Effector CD8-positive, alpha-beta T cell (primary cell): ENCODE measurements at places on chromosomes 4 and X.

GRCh38 chr4:25111648-25112196, 48.5 kb downstream of the SEPSECS start:
- no peak for DNase-seq

DNA sequence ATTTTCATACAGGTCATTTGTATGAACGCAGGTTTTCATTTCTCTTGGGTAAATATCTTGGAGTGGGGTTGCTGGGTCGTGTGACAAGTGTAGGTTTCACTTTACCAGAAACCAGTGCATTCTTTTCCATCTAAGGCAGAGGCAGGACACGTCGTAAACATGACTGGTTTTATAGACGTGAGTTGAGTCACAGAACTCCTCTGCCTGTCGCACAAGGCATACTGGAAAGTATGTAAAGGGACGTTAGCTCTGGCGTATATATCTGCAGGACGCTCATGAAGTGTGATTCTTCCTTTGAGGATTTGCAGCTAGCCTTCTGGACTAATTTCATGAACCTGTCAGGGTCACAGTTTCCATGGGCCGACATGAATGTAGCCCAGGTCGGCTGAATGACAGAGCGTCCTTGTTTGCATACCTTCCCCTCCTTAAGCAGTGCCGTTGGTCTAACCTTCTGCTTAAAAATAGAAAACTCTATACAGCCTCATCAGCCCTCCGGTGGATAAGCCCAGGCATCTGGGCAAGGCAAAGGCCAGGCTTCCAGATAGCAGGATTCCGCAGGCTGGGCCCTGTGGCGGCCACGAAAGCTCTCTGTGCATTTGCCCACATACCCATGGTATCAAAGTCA, 106.0 kb downstream of the GPR143 start:
- DNase-seq: no peak

DNA sequence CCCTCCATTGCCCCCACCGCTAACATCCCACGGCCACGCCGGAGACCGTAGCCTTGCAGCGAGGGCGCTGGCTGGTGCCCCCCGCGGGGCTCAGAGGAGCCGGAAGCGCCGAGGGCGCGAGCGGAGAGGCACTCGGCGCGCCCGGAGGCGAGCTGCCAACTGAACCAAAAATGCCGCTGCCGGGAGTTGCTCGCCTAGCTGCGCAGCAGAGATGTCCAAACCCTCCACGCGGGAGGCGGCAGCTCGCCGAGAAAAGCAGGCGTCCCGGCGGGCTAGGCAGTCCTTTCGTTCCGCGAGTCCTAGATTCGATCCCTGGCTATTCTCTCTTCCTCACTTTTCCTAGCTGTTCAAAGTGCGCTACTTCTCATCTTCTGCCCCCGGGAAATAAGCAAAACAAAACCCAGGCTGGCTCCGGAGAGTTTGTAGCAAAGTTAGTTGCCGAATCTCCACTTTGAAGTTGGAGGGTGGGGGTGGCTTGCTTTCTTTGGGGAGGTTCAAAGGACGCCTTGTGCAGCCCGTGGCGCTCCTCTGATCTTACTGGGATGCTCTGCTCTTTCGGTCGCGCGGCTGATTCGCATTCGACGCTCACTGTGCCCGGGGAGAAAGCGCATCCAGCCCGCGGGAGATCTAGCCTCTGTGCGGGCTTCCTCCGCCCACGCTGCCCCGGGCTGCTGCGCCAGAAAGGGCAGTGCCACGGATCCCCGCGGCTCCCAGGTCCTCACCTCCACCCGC, 723 bp downstream of the NKX6-1 start:
- no peak for DNase-seq

DNA sequence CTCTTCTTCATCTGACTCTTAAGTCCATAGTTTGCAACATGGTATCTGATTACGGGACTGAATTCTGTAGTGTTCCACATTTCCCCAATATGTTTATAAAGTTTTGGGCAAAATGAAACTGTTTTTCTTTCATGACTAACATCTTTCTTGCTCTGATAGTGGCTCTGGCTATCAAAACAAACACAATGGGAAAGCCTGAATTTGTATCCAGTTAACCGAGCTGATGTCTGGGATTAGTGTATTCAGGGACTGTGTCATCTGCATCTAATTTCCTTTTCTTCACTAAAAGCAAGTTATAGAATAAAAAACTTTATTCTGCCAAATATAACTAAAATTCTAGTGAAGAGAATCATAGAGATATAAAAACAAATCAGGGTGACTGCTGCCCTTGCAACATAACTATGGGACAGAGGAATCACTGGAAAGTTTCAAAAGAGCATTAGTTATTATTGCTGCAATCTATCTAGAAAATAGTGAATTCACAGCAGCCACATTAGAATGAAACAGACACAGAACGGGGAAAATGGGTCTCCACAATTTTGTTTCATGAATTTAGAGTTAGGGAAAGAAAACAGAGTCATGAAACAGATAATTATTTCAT, 61.3 kb downstream of the ANTXR2 start:
- DNase-seq: no peak

GRCh38 chr4:6275898-6276806, 6.5 kb downstream of the WFS1 start:
- no peak for DNase-seq

DNA sequence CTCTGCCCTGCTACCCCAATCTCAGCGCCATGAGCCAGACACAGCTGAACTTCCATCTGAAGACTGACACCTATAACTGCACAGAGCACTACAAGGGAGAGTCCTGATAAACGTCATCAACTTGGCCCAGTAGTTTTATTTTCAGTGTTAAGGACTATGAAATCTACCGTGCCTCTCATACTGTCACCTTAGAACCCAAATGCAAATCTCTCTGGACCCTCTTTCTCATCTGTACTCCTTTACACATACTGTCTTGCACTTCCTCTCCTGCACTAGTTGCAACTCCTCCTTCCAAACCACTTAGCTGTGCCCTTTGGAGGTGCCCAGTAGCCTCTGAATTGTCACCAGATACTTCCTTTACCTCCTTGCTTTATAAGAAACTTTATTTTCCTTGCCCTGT, 420.2 kb upstream of the CNKSR2 start:
- no peak for DNase-seq

DNA sequence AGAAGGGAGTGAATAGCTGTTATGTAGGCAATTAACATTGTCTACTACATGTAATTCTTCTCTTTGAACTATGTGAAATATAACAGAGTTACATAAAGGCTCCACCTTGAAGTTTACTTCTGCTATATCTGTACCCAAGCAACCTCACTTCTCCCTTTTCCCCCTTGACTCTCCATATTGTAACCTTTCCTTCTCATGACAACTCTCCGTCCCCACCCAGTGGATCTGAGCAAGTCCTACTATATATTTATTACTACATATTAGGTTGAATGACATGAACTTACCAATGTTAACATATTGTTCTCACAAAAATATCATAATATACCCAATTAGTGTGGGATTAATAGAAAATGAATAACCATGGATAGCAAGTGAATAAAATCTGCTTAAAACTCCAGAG, 93.2 kb upstream of the ATP8A1 start:
- no peak for DNase-seq

- no peak for DNase-seq
Observed at GRCh38 chr4:99749445-99750391, 66.9 kb upstream of the DAPP1 start.

- no peak for DNase-seq
Observed at GRCh38 chr4:2472187-2472586, 3.3 kb downstream of the RNF4 start.

GRCh38 chr4:113050837-113051236, 1.4 kb downstream of the ANK2 start:
- DNase-seq: no peak

DNA sequence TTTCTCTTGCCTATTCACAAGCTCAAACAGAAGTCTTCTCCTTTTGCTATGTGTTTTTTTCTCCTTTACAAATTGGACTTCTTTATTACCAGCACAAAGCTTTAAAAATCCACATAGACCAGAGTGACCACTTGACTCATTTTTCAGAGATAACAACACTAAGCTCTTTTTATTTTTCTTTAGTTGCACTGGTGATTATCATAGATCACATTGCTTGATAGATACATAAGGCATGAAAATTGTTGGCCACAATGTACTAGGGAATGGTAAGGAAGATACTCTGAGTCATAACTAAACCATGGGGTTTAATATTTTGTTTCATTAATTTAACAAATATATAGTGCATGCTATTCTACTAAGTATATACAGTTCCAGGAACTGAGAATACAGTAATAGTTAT, 159.0 kb downstream of the GASK1B start:
- DNase-seq: no peak

DNA sequence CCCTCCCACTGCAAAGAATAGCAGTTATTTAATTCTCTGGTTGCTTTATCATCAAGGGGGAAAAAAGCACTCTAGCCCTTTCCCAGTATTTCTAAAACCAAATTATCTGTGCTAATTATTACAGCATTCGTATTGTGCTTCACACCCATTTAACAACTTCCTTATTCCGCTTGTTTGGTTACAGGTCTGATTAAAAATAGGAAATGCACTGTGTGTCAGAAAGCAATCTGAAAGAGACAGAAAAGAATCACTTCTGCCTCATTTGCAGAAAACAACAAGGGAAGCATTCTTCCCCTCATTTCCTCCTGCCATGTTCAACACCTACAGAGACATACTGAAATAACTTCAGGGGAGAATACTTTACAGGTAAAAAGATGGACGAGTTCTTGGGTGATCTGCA, 114.9 kb upstream of the MAP3K15 start:
- DNase-seq: no peak

DNA sequence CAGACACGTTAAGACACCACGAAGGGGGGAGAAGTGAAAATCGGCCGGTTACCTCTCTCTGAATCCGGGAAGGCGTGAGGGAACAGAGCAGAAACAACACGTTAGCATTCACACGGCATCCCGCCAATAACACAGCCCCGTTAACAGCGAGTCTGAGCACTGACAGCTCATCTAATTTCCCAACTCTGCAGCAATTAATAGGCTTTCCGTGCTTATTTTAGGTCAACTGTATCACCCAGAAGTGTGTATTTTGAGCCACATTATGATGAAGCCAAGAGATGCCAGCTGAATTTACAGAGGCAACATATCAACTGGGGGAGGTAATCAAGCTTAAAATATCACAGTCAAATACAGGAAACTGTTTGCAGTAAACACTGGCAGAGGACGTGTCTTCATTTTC, 92.6 kb downstream of the NSUN7 start:
- DNase-seq: no peak
